ENCODE measurements at places on chromosomes 3 and 15. TPM values are rescaled to one million over a fixed set of nuclear protein-coding genes. Genes with fewer than 3 reads are reported as not detected.
A peak's percentile ranks its signal among the peaks of the same experiment; 100 is the strongest.

The STRIT1 gene
- polyA plus RNA-seq = not detected

DNA sequence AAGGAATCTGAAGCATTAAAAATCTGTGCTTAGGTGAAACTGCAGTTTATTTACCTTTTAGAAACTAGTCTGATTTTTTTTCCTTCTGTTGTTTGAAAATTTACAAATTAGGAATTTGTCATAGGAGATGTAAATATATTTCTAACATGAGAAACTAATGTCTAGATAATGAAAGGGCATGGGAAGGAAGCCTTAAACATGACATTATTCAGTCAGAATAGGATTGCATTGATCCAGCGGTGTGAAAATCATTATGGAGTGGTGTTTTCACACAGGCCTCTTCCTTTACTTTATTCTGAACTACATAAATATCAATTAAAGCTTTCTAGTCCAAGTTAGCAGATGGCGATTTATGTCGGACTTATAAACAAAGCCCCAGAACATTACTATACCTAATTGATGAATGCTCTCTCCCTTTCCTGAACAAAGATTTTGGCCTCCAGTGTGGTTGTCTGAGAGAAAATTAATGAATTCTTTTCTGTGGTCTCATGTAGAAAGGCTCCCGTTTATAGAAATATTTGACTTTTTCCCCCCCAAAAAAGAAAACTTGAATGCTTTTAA, 37.9 kb downstream of the FNDC3B start:
- no peaks in the 10 kb centered on the region for H3K27me3 ChIP-seq
- H3K27ac ChIP-seq = no peak overlapping the region
- no peaks in the 10 kb centered on the region for H3K4me1 ChIP-seq
- H3K36me3 ChIP-seq = no peaks in the 10 kb centered on the region

GRCh38 chr3:138945709-138946662, 951 bp downstream of the FOXL2 start:
- H3K4me1 ChIP-seq = peaks cover 2% of the 10 kb centered on the region
- peak overlapping the region; percentile 9 for H3K4me3 ChIP-seq
- H3K36me3 ChIP-seq = no peaks in the 10 kb centered on the region
- H3K27ac ChIP-seq = no peak overlapping the region

- H3K36me3 ChIP-seq = no peaks in the 10 kb centered on the region
- no peak for DNase-seq
- no peak overlapping the region for H3K4me3 ChIP-seq
- peak overlapping the region; percentile 84 for H3K27ac ChIP-seq
Measured at GRCh38 chr3:16055606-16056211, 118.8 kb upstream of the GALNT15 start.

GRCh38 chr15:32098033-32098432, 67.7 kb downstream of the CHRNA7 start:
- no peak overlapping the region for H3K27ac ChIP-seq
- no peaks in the 10 kb centered on the region for H3K27me3 ChIP-seq
- H3K4me3 ChIP-seq = no peak overlapping the region
- no peaks in the 10 kb centered on the region for H3K4me1 ChIP-seq
- DNase-seq = no peak

The SH2D7 gene
- polyA plus RNA-seq = 2.5 TPM

GRCh38 chr3:157837336-157837735, 268.9 kb downstream of the SHOX2 start:
- DNase-seq = no peak
- H3K36me3 ChIP-seq = no peaks in the 10 kb centered on the region
- H3K4me3 ChIP-seq = no peak overlapping the region

- no peak for DNase-seq
- H3K4me1 ChIP-seq = no peaks in the 10 kb centered on the region
- H3K27ac ChIP-seq = no peak overlapping the region
- no peaks in the 10 kb centered on the region for H3K36me3 ChIP-seq
Measured at GRCh38 chr3:52323526-52324295, 7.6 kb downstream of the DNAH1 start.

DNA sequence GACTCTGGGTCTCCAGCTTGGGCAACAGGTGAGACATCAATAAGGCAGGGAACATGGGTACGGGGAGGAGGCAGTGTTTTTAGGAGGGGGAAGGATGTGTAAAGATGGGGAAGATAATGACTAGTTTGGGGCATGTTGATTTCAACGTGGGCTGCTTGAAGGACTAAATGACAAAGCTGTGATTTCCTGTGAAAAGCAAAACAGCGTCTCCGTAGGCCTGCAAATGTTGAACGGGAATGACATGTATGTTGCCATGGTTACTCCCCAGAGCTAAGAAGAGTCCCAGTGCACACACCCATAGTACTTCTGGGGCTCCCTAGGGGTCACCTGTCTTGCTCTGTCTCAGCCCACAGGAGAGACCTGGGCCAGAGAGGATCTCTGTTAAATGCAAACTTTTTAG, 71.3 kb upstream of the ETV5 start:
- no peak overlapping the region for H3K4me3 ChIP-seq
- no peaks in the 10 kb centered on the region for H3K27me3 ChIP-seq
- H3K36me3 ChIP-seq = no peaks in the 10 kb centered on the region

- no peaks in the 10 kb centered on the region for H3K36me3 ChIP-seq
- H3K27me3 ChIP-seq = no peaks in the 10 kb centered on the region
- no peak overlapping the region for H3K27ac ChIP-seq
- H3K4me1 ChIP-seq = no peaks in the 10 kb centered on the region
Measured at GRCh38 chr3:42827654-42828053, 18.4 kb downstream of the ACKR2 start.

GRCh38 chr3:101256511-101256910, 63.9 kb downstream of the IMPG2 start:
- peaks cover 9% of the 10 kb centered on the region for H3K4me1 ChIP-seq
- no peak overlapping the region for H3K27ac ChIP-seq
- H3K27me3 ChIP-seq = no peaks in the 10 kb centered on the region
- no peak for DNase-seq

DNA sequence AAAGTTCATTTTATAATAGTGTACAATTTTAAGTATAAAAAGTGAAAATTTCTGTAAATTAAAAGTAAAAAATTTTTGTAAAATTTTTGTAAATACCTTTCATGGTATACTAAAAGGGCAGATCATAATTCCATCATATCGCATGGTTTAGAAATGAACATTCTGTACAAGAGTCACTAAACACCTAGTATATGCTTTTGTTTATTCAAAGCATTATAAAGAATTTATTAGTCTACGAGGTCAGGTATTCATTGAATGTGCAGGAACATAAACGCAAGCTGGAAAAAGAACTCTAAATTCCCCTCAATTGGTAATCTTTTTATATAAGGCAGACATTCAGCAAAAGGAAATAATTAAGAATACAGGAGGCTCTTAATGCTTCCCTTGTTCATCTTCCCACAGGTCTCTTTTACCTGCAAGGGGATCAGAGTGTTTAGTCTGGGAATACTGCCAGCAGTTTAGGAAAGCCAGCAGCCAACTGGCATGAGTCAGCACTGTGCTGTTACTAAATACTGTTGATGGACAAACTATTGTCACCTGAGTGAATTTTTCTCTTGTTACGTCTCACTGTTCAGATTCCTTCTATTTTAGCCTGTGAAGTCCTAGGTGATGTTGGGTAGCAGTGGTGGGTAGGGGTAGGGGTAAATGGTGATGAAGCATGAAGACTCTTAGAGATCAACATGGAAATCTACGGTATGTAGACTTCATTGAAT, 70.1 kb downstream of the UQCC5 start:
- no peak overlapping the region for H3K4me3 ChIP-seq
- no peaks in the 10 kb centered on the region for H3K27me3 ChIP-seq
- DNase-seq = no peak
- peaks cover 72% of the 10 kb centered on the region for H3K36me3 ChIP-seq
- H3K4me1 ChIP-seq = peaks cover 14% of the 10 kb centered on the region

The RTP4 gene
- 7.9 TPM for polyA plus RNA-seq

The WDR93 gene
- 0.04 TPM for polyA plus RNA-seq

The NDN gene
- 21.9 TPM for polyA plus RNA-seq

The CTXND1 gene
- 0.19 TPM for polyA plus RNA-seq

GRCh38 chr15:70362350-70362749, 264.6 kb upstream of the TLE3 start:
- H3K36me3 ChIP-seq = no peaks in the 10 kb centered on the region
- H3K4me1 ChIP-seq = no peaks in the 10 kb centered on the region
- no peaks in the 10 kb centered on the region for H3K27me3 ChIP-seq

The SLC6A20 gene
- 1.4 TPM for polyA plus RNA-seq

The GRAMD1C gene
- 4.9 TPM for polyA plus RNA-seq

DNA sequence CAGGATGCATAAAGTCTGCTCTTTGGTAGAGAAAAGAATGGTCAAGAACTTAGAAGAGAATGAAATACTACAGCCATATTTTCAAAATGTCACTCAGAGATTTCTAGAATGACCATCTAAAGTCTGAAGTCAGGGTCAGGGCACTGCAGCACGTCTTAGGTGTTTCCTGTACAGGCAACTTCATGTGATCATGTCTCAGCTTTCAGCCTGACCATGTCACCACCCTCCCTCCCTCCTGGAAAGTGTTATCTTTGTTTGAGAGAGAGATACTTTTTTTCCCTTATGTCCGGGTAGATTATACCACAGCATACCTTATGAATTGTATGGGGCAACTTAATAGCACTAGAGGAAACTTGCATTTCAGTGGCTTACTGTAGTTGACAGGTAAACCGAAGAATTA, 558.0 kb upstream of the TGFBR2 start:
- H3K27ac ChIP-seq = no peak overlapping the region
- no peak for DNase-seq
- H3K36me3 ChIP-seq = no peaks in the 10 kb centered on the region
- no peak overlapping the region for H3K4me3 ChIP-seq
- no peaks in the 10 kb centered on the region for H3K27me3 ChIP-seq
- no peaks in the 10 kb centered on the region for H3K4me1 ChIP-seq

The AMIGO3 gene
- polyA plus RNA-seq = not detected

Measured in sigmoid colon (tissue), 7 donors.